Suppressor macrophage (primary cell): ENCODE measurements at places on chromosomes 3 and 15.

- no peak for DNase-seq
Measured at GRCh38 chr15:33311312-33311971, 675 bp downstream of the RYR3 start.

DNA sequence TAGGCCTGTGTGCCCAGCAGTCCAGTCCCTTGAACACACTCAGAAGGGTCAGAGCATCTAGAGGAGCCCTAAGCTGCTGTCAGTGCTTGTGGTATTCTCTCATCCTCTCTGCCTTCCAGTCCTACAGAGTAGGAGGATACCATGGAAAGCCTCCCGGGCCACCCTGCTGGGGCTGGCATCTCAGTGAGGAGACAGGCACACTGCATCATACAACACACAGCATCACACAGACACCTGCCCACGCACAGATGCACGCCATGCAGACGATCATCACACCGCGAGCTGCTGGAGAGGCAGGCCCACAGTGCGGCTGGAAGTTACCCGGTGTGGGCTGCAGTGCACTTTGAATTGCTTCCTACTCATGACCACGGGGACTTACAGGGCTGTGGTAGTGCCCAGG is 15.2 kb downstream of the GABRA5 start:
- no peak for DNase-seq

- no peak for DNase-seq
Measured at GRCh38 chr15:82979726-82980125, 6.3 kb upstream of the RAMAC start.

- no peak for DNase-seq
Measured at GRCh38 chr15:28960979-28961378, 75.2 kb downstream of the APBA2 start.

DNA sequence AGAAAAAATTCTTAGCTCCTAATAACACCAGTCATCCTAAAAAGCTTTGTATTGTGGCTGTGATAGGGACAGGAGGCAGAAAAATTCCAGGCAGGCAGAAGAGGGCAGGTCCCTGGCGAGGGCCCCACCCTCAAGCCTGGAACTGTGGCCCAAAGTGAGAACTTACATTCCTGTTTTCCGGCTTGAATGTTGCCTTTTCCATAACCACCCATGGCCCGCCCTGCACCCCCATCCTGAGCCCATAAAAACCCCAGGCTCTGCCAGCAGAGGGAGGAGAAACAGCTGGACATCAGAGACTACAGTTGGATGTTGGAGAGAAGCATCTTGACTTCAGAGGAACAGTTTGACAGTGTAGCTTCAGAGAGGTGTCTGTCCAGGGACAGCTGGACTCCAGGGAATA is 37.3 kb downstream of the SLCO2A1 start:
- no peak for DNase-seq

GRCh38 chr3:158354713-158355112 is 216.3 kb upstream of the MLF1 start:
- DNase-seq: no peak

DNA sequence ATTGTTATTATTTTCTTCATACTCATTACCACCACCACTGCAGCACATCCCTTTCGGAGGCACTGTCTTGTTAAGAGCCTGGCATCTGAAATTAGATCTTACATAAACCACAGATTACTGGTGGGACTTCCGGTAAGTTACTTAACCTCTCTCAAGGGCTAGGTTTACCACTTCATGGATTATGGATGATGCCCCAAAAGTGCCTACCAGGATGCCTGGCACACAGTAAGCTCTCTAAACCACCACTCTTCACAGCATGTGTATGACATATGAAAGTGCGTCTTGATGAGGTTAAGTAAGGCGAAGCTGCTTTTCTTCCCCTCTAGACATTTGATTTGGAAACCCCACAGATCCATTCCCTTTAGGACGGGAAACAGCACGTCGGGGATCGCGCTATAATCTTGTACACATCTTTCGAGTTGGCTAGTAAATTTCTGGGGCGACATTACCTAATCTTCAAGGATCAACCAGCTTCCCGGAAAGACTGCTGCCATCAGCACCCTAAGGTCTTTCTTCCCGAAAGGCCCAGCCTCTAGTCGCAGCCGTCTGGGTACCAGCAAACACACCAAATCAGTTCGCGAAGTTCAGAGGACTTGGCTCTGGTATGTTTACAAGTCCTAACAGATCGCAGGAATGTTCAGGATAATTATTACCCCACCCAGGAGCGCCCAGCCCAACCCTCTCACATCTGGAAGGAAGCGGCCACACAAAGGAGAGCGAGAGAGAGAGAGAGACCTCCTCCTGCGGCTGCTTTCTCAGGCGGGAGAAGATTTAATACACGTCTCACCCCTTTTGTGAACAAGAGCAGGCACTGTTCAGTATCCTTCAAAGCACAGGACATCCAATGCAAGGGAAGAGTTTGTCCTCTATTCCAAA is 155.1 kb upstream of the FRMD4B start:
- DNase-seq: peak; percentile 44

DNA sequence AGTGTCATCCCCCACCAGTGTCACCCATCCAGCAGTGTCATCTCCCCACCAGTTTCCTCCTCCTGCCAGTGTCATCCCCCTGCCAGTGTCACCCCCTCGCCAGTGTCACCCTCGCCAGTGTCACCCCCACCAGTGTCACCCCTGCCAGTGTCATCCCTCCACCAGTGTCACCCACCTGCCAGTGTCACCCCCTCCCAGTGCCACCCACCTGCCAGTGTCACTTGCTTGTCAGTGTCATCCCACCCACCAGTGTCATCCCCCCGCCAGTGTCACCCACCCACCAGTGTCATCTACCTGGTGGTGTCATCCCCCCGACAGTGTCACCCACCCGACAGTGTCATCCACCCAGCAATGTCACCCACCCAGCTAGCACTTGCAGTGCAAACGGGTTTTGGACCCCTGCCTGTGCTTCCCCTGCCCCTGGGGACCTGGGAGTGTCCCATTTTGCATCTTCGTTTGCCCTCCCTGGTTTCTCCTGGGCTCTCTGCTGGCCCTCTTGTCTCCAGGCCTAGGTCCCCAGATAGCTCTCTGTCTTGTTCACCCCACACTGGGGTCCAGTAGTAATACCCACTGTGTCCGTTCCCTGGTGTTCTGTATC is 99.8 kb upstream of the PRR20G start:
- no peak for DNase-seq

GRCh38 chr15:69209661-69210060 is 49.2 kb downstream of the GLCE start:
- DNase-seq: no peak

GRCh38 chr3:128435058-128435457 is 31.6 kb downstream of the DNAJB8 start:
- no peak for DNase-seq

DNA sequence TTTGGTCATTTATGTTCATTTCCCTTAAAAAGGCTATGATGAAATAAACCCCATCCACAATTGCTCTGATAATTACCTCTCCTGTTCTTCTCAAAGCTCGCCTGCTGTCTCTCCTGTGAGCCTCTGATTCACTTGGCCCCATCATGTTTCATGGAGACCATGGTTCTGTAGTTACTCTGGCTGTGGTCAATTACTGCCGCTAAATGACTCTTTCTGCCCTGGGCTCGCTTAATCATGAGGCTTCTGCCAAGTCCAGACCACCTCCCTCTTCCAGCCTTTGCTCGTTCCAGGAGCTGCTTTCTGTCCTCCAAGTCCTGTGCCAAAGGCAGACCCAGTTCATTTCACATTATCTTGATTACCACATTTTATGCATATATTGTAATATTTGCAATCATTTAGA is 91.9 kb downstream of the THSD4 start:
- no peak for DNase-seq

DNA sequence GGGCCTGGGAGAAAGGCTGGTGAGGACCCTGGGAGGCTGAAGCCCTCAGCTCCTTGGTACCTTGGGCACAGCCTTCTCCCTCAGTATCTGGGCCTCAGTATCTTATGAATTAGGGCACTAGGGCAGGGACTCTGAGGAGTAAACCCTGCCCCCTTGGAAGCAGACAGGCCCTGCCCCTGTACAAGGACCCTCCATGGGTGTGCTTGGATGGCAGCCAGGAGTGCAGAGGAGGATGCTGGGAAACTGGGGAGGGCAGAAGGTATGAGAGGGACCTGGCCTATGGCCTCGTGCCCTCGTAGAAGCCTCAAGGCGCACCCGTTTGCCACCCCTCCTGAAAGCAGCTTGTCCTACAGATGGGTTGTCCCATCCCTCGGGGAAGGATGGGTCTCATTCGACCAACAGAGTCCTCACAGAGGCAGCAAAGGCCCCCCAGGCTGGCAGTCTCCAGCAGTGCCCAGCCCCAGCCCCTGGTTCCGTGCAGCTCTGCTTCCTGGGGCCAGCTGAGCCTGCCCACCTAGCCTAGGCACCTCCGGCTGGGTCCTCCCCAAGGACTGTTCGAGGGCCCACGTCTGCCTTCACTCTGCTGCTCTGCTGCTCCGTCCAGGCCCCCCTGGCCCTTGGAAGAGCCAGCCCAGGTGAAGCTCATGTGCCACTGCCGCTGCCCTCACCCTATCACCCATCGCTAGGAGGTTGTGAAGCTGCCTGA is 15.3 kb upstream of the SEMA3F start:
- no peak for DNase-seq

GRCh38 chr3:177929310-177929709 is 606.9 kb upstream of the KCNMB2 start:
- no peak for DNase-seq

DNA sequence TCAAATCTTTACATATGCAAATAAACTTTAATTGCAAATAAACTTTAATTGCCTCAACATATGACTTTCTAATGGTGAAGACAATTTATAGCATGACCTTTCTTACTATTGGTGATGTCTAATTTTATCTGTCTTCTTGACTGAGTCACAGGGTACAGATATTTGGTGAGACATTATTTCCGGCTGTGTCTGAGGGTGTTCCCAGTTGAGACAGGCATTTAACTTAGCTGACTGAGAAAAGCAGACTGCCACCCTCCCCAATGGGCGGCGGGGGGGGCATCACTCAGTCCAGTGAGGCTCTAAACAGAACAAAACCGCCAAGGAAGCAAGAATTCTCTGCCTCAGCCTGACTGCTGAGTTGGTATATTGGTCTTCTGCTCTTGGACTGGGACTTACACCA is 160.0 kb downstream of the TBL1XR1 start:
- no peak for DNase-seq

DNA sequence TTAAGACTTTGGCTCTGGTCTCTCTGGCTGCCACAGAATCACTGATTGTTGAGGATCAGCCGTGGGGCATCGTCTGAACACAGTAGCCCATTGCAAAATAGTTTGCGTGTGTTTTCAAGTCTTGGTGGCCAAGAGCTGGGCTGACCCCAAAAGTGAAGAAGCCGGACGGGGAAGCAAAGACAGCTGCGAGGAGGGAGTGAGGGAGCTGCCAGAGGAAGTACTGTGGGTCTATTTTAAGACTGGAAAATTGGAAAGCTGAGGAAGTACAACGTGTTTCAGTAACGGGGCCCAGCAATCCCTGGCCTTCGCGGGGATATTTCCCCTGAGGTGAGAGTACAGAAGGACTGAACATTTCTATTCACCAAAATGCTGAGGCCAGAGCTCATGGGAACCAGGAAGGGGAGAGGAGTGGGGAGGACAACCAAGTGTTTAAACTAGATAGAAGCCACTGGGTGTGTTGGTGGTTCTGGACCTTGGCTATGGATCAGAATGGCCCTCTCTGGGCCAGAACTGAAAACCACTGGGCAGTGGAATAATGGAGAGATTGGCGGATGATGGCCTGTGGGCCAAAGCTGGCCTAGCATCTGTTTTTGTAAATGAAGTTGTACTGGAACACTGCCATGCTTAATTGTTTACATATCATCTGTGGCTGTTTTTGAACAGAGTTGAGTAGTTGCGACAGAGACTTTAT is 34.1 kb upstream of the LIMD1 start:
- peak; percentile 78 for DNase-seq

DNA sequence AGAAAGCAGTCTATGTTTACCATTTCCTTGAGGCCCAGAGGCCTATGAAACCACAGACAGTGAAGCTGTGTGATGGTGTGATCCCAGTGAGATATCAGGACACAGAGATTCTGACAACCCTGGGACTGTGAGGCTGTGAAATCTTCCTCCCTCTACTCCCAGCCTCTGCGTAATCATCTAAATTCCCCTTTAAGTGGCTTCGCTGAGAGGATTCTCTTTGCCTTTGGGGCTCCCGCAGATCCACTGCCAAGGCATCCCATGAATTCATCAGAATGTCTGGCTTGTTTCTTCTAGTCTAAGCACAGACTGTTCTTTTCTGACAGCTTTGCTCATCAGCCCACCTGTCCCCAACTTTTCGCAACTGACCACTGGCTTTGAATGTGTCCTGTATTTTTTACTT is 901.2 kb upstream of the NR2F2 start:
- no peak for DNase-seq

- no peak for DNase-seq
Measured at GRCh38 chr15:67611370-67612369, 69.2 kb downstream of the MAP2K5 start.

DNA sequence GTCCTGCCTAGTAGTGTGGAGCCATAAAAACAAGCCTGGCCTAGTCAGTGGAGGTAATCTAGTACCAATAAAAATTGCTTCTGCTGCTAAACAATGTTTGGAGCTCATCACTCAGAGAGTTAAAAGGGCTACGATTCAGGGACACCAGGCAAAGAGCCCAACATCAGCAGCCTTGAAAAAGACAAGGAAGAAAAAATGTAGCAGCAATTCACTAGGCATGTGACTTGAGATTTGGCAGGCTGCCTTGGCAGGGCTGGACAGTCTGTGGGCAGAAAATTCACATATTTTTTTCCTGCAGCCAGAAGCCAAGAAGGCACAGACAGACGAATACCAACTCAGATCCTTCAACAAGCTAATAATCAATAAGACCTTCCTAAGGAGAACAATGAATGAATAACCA is 47.2 kb downstream of the IGSF11 start:
- no peak for DNase-seq
